Renal pelvis (tissue), 12 donors: ENCODE measurements at places on chromosomes 6 and 20.

GRCh38 chr20:47389867-47390347 is 33.4 kb upstream of the ZMYND8 start:
- no peak for DNase-seq

- DNase-seq, result no peak
Observed at GRCh38 chr20:11217326-11218172, 543.8 kb upstream of the JAG1 start.

- no peak for DNase-seq
Observed at GRCh38 chr6:4088704-4089103, 9.8 kb upstream of the FAM217A start.

DNA sequence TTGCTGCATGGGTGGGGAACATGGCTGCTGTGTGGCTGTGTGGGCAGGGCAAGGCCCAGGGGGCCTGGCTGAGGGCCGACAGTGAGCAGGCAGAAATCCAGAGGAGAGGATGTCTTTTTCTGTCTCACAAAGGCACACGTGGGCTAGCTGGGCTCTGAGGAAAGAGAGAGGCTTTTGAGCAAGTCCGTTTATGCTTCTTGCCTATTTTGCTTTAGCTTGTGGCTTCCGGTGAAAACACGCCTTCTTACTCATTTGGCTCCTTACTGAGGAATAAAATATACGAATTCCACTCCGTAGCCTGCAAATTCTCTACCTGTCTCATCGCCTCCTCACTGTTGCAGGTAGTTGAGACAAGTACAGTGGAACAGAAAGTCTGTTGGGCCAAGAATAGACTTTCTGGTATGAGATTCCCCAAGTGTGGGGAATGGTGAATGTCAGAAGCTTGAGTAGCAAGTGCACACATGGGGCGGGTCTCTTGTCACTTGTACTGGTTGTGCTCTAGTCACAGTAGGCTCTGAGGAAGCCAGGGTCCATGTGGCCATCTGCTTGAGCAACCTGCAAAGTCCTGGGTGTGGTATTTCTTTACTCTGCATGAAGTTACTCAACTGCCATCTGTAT is 28.4 kb downstream of the WRNIP1 start:
- no peak for DNase-seq

GRCh38 chr6:55069132-55069781 is 105.1 kb upstream of the HCRTR2 start:
- DNase-seq, result peak; percentile 31

DNA sequence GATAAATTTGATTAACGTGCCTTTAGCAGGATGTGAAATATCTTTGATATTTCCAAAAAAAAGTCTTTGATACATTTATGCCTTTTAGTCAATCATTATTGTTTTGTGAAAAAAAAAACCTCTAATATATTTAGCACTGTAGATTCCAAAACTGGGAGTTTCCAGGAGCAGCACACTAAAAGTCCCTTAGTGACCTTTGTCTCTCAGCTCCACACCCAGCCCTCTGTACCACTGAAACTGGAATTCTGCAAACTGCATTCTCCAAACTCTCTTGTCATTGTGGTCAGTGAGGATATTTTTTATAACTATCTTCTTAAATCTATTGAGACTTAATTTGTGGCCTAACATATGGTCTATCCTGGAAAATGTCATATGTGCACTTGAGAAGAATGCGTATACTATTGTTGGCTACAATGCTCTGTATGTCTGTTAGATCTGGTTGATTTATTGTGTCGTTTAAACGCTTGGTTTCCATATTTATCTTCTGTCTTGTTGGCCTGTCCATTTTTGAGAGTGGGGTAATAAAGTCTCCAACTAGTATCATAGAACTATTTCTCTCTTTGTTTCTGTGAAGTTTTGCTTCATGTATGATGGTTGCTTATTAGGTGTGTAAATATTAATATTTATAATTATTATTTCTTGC is 73.2 kb upstream of the CNKSR3 start:
- DNase-seq, result no peak

GRCh38 chr6:39769012-39769411 is 23.2 kb upstream of the DAAM2 start:
- DNase-seq, result no peak

DNA sequence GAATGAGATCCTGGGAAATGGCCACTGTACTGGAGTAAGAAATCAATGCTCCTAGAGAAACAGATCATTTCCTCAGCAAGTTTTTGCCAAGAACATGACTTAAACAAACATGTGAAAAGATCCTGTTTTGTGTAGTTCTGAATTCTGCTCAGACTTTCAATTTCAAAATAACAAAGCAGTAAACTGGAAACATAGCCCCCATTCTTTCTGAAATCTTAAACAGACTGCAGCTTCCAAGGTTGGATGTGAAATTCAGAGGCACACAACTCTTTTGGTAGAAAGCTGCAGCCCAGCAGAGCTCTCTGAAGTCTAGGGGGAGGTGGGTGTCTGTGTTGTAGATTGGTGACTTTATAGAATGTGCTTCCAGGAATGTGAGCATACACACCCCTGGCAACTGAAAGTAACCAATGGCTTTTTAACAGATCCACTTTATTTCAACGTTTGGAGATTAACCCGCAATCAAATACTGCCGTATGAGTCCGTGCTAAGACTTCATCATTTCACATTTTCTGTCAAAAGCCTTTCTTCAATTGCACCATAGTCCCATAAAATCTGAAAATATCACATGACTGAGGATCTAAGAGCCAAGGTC is 86.4 kb downstream of the ATXN1 start:
- no peak for DNase-seq

DNA sequence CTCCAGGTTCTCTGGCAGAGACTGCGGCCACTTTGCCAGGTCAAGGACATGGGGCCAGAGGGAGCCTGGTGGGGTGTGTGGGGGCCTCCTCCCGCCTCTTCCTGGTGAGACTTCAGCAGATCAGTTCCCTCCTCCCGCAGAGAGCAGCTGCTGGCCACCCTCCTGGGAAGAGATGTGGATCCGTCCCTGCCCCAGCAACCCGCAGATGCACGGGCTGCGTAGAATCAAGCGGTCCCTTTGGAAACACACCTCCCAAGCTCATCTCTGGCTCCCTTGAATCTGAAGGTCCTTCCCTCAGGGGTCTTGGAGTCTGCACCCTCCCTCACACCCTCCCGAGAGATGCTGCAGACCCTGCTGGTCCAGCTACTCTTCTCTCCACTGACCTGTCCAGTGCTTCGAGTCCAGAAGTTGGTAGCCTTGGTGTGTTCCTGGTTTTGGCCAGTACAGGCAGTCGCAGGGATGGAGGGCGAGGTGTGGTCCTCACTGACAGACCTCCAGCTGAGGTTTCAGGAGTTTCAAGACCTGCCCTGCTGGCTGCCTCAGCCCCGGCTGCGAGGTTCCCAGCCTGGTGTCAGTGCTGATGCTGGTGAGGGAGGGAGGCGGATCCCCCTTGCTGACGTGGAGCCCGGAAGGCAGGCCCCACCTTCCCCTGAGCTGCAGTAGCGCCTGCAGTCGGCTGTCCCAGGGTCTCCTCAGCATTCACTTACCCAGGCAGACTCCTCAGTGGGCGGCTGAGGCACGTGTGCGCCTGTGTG is at the start of gene NPBWR2:
Gene NPBWR2, minus strand, starts transcription at position 585 of the 755 bp plus-strand sequence. CDS start 734 bp downstream, outside the sequence.
- no peak for DNase-seq

DNA sequence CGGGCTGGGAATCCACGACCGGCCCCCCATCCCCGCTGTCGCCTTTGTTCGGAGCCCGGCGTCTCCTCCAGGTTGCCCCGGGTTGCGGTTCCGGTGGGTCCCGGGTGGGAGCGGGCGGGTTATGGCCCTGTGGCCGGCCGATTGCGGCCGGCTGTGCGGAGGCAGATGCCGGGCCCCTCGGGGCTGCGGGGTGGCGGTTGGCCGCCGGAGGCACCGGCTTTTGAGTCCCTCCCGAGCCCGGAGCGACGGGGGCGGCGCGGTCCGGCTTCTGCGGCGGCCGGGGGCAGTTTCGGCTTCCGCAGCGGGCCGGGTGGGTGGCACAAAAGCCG is 431 bp downstream of the LOC128125822 start:
- DNase-seq, result no peak

DNA sequence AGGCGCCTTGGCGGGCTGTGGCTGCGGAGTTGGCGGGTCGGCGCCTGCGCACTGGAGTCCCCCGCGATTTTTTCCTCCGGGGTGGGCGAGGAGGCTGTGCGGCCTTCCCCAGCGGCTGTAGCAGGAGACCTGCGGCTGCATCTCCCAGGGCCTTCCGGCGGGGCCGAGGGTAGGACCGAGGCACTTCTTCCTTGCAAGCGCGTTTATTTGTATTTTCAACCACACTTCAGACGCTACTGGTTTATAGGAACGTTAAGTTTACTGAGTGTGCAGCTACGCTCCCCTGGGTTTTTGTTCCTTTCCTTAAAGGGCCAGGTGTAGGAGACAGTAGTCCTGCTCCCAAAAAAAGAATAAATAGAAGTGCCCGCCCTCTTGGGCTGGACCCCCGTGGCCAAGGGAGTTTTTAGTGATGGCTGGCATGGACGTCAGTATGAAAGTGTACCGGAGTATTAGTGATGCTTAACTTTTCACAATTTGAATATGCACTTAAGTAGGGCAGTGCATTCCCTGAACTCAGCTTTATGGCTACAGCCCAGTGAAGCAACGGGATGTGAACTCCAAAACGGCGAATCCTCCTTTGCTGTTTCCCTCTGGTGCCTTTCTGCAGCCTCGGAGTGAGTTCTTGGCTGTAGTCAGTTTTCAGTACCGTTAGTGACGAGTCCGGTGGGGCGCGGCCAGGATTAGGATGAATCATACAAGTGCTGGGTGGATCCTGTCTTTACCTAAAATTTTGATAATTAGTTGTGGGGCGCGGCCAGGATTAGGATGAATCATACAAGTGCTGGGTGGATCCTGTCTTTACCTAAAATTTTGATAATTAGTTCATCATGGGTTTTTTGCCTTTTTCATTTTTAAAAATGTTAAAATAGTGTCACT is 1.0 kb upstream of the FBXO5 start:
- peak; percentile 36 for DNase-seq

GRCh38 chr6:159082039-159082815 is 37.4 kb upstream of the TAGAP start:
- no peak for DNase-seq

DNA sequence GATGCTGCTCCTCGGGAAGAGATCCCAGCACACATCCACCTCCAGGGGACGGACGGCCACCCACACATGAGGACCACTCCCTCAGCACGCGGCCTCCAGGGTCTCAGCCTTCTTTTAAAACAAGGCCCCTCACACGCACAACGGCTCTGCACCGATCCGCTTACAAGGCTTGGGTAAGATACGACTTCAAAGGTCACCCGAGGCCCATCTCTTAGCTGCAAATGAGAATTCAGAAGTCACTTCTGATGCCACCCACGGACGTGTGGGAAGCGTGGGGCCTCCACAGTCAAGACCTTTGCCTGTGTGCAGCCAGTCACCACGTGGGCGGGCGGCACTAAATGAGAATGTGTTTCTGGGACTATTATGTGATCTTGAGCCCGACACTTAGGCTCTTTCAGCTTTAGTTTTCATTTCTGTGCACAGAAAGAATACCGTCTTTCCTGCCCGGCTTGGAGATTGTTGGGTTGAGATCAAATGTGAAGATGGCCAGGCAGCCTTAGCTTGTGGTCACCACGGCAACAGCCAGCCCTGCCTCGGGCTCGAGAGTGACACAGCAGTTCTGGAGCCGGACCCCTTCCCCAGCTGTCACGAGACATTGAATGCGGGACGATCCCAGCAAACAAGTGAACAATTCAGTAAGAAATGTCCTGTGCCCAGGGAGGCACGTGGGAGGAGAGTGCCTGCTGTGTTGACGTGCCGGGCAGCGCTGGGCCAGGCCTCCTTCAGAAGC is 91.6 kb downstream of the RAMACL start:
- no peak for DNase-seq

- DNase-seq, result peak; percentile 50
Observed at GRCh38 chr20:3115190-3116107, 30.9 kb upstream of the AVP start.

- DNase-seq, result no peak
Observed at GRCh38 chr20:35823147-35823546, 51.3 kb downstream of the PHF20 start.

GRCh38 chr6:100453701-100454521 is 10.8 kb downstream of the SIM1 start:
- no peak for DNase-seq

DNA sequence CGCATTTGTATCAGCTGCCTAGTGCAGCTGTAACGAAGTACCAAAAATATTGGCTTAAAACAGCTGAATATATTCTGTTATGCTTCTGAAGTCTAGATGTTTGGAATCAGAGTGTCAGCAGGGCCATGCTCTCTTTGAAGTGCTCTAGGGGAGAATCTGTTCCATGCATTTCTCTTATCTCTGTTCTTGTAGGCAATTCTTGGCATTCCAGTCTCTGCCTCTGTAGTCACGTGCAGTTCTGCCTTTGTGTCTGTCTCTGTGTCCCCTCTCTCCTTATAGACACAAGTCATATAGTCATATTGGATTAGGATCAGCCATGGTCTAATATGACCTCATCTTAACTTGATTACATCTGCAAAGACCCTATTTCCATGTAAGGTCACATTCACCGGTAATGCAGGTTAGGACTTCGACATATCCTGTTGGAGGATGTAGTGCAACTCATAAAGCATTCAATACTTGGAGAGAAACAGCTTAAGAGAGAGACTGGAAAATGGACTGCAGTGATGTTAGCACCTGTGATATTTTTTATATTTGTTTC is 18.6 kb downstream of the FAM83B start:
- DNase-seq, result no peak

GRCh38 chr20:19539191-19539590 is 218.9 kb upstream of the RIN2 start:
- no peak for DNase-seq

GRCh38 chr6:137320271-137320670 is 101.1 kb upstream of the IFNGR1 start:
- DNase-seq, result peak; percentile 71

DNA sequence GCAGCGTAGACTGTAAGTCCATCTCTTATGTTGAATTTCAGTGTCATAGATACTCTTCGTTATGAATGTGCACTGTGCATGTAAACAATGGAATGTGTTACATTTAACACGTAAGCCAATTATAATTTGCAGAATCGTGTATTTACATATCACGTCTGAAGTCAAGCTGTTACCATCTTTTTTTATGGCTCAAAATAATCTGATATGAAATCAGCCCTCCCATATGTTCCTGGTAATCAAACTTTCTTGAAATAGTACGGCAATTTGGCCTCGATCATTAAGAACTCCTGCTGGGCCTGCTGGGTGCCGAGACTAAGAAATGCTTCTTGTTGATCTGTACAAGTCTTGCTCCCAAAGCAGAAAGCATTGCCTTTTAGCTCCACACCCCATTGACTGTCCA is 89.6 kb upstream of the DOK5 start:
- DNase-seq, result no peak

GRCh38 chr6:31918069-31918720 is 9.3 kb upstream of the C2 start:
- DNase-seq, result no peak

GRCh38 chr6:45687570-45687969 is 309.8 kb upstream of the SUPT3H start:
- no peak for DNase-seq

- DNase-seq, result no peak
Observed at GRCh38 chr6:166958926-166959861, 2.8 kb upstream of the RNASET2 start.
